Gastroesophageal sphincter (tissue), 4 donors: ENCODE measurements at places on chromosomes 13 and 19. TPM values are rescaled to one million over a fixed set of nuclear protein-coding genes. Genes with fewer than 3 reads are reported as not detected.

Gene TMEM145
- not detected for total RNA-seq

Gene ELANE
- 0.49 TPM for total RNA-seq

Gene ZNF724
- not detected for total RNA-seq

Gene SIGLEC9
- 0.62 TPM for total RNA-seq

Gene PLIN3
- total RNA-seq: 18.5 TPM

Gene ERFL
- total RNA-seq: not detected

Gene RAP2A
- total RNA-seq: 33.5 TPM

Gene CEACAM4
- total RNA-seq: 2.6 TPM
